ENCODE measurements at places on chromosomes 4 and X.

- no peak for DNase-seq
These were observed 41.1 kb upstream of the PDK3 start for GRCh38 chrX:24423960-24424359.

- DNase-seq: no peak
These were observed 27.8 kb upstream of the FGFBP2 start for GRCh38 chr4:15990570-15991285.

DNA sequence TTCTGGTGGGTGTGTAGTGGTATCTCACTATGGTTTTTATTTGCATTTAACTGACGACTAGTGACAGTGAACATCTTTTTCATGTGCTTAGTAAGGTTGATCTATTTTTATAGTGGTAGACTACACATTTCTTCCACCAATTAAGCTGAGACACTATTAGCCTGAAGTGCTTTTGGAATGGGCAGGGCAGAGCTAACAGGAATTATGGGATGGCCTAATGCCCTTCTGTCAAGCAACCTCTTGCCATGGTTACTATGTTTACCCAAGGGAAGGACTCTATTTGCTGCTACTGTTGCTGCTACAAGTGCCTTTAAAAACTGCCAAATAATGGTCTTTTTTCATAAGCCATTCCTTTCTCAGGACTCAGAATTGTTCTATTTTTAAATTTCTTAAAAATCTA lies 676.7 kb upstream of the ACTRT1 start:
- no peak for DNase-seq

DNA sequence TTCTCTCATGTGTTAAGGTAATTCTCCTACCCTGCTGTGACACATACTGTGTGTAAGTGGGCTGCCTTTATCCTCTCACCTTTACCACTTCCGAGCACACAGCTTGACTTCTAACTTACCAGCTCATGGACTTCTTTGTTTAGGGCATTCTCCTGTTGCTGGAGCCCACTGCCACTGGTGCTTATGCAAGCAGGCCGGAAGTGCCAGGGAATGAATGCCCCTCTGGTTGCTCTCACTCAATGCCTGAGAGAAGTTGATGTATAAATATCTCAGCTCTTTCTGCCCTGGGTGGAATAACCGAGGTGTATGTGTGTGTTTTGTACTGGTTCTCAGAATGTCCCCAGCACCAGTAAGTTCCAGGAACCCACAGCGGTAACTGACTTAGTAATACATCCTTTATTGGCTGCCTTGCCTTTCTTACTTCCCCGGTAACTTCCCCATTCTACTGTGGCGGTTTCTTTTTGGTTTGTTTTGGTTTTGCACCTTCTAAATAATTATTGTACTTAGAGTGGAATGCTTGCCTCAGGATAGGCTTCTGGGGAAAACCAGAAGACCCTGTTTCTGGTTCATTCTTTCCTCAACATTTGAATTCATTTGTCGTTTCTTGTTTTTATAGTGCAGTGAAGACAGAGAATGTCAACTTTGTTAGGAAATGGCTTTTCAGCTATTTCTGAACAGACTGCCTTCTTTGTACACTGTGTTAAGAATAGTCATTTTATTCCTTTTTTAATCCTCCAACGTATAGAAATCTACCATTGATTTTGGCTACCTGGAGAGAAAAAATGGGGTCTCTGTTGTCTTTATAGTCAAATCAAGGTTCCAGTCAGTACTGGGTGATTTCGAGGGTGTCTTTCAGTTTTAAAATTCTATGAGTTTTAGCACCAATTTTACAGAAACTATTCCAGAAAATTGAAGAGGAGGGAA lies 45.4 kb downstream of the CXorf58 start:
- DNase-seq: no peak

DNA sequence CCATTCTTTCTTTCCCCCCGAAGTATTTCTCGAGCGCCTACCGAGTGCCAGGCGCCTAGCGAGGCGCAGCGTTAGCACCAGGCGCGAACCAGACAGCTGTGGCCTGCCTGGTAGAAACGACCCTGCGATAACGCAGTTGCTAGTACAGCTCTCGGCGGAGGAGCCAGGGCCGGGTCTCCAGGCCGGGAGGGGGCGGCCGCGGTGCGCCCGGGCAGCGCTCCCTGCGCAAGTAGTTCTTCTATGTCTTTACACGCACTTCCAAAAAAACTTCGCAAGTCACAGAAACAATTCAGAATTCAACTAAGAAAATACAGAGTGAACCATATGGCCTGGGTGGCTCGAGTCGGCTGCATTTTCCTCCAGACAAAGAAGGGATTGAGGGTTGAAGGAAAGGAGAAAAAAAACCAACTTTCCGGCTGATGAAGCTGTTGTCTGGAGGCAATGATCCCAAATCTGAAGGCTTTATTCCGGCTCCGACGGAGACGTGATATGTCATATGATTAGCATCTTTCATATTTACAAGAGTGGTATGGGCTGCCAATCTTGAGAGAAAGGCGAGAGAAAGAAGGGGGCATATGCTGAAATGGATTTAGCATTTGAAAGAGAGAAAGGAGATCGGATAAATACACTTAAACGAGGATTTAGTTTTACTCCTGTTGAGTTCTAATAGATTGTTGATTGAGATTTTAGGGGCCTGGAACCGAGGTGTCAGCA lies 7.2 kb upstream of the NEUROG2 start:
- no peak for DNase-seq

- DNase-seq: no peak
These were observed 34.8 kb downstream of the GPR101 start for GRCh38 chrX:136999024-136999423.

DNA sequence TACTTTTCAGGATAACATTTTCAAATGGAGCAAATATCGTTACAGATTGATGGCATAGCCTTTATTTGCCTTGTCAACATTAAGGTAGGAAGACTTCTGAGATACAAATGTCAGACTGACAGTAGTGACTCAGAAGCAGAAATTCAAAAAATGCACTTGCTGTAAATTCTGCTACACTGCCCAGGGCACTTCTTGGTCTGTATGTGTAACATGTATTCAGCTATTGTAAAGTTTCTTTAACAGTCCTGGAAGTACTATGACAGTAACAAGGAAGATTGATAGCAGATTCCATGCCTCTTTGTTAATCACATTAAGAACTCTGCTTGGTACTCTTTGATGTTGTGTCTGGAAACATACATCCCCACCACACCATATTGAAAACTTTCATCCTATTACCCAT lies 69.6 kb upstream of the PCDH18 start:
- no peak for DNase-seq

- no peak for DNase-seq
These were observed 857.0 kb upstream of the HTR2C start for GRCh38 chrX:113726898-113727297.

DNA sequence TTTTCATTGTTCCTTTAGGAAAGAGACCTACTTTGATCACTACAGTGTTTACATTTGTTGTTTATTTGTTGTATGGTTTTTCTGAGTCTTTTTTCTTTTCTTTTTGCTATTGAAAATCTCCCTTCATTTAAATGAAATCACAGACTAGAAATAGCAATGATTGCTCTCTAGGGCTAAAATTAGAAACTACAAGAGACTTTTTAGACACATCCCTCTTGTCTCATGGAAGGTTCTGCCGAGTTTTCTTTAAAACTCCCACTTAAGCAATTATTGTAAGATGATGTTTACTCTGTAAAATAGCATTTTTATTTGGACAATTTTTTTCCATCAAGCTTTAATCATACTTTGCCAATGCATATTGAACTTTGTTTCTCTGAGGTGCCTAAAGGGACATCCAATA lies 136.6 kb downstream of the PALLD start:
- no peak for DNase-seq

GRCh38 chr4:166091912-166092510 lies 219.0 kb downstream of the TLL1 start:
- no peak for DNase-seq

GRCh38 chr4:163110442-163110841 lies 56.2 kb downstream of the NAF1 start:
- no peak for DNase-seq

- DNase-seq: no peak
These were observed 125.5 kb downstream of the GPC3 start for GRCh38 chrX:133859860-133860259.

DNA sequence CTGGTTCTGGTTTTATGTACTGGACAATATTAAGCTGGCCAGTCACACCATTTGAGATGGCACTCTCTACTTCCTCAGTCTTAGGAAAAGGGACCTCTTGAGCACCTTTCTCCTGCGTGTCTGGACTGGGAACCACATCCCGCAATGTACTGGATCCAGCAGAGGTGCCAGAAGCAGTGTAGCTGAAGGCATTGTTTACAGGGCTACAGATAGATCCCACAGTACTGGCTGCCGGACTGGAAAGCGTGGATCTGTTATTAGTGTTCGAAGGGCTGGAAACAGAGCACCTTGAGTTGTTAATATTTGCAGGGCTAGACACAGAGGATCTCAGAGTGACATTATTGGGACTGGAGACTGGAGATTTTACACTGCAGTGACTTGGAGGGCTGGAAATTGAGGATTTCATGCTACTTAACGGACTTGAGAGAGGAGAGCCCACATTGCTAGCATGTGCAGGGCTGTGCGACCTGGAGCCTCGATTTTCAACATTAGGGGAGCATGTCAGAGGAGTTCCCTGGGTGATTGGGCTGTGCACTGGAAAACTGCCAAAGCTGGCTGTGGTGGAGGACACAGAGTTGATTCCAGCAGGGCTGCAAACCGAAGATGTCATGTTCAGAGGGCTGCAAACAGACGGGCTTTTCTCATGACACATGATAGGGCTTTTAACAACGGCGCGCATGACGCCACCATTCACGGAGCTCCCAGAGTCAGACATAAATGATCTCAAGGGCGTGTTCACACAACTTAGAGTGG lies 6.4 kb downstream of the NR3C2 start:
- no peak for DNase-seq

DNA sequence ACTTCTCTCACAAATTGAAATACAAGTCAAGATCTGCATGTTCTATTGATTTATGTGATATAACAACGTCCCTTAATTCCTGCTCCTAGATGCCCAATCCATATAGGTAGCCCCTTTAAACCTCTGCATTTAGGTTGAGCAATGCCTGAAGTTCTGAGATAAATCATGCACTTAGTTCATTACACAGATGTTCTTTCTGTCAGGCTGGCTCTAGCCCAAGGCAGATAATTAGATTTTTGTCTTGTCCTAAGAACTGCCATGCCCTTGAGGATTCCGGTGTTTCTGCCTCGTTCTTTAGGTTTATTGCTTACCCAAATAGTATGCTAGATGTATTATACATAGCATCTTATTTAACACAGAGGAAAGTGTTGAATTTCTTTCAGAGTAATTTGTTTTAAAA lies 143.1 kb downstream of the TRAM1L1 start:
- DNase-seq: no peak

DNA sequence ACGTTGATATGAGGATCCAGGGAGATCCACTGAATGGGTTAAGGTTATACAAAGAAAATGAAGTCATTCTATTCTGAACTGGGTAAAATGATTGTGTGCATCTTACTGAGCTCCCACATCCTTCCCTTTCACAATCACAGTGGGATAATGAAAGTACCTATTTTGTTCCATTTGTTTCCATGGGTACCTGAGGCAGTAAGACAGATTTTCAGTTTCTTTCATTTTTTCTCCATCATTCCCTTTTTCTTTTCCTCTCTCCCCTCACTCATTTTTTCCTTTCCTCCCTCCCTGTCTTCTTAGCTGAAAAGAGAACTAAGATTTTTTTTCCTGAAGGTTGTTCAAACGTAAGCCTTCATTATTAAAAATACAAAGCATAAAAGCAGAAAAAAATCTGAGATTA lies 4.6 kb downstream of the GRIA2 start:
- no peak for DNase-seq

- no peak for DNase-seq
These were observed 42.0 kb downstream of the CENPE start for GRCh38 chr4:103156106-103156505.

GRCh38 chr4:120452536-120452935 lies 385.9 kb upstream of the MAD2L1 start:
- no peak for DNase-seq

DNA sequence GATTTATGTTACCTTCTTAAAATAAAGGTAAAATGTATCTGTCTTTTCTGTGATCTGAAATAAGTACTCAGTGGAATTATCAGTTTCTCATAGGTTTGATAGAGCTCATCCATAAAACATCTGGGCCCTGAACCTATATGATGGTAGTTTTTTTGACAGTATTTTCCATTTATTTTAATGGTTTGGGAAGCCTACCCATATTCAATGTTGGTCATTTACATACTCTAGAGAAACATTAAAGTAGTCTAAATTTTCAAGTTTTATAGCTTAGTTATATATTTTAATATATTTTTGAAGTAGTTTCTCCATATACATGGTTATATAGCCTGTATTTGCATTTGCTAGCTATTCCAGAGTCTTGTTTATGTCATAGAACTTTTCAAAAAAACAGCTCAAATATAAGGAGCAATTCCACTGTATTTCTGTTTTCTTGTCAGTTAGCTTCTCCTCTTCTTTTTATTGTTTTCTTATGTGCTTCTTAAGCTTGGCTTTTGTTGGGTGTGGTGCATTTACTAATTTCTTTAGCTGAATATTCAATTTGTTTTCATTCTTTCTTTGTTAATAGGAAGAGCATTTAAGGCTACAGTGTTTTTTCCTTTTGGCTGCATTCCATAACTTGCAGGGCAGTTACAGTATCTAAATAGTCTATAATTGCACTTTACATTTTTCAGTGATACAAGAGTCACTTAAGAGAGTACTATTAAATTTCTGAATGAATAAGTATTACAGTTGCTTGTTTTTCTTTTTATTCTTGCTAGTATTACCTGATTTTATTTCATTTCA lies 181.4 kb downstream of the DKK2 start:
- DNase-seq: no peak

- no peak for DNase-seq
These were observed 313.4 kb upstream of the SLC7A11 start for GRCh38 chr4:138555584-138555983.

DNA sequence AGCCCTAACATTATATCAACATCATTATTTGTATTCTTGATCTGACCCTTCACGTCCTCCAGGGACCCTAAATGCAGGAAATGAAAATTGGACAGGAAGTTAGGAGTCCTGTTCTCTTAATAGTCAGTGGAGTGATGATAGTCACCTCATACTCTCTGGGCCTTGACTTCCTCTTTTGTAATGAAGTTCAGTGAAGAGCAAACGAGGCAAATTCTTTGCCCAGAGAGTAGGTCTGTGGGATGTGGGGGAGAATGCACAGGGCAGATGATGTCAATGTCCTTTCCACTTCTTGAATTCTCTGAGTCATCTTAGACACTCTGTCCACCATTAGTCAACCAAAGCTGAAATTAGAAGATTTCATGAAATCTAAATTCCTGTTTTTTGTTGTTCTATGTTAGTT lies 17.1 kb upstream of the GPRIN3 start:
- no peak for DNase-seq

DNA sequence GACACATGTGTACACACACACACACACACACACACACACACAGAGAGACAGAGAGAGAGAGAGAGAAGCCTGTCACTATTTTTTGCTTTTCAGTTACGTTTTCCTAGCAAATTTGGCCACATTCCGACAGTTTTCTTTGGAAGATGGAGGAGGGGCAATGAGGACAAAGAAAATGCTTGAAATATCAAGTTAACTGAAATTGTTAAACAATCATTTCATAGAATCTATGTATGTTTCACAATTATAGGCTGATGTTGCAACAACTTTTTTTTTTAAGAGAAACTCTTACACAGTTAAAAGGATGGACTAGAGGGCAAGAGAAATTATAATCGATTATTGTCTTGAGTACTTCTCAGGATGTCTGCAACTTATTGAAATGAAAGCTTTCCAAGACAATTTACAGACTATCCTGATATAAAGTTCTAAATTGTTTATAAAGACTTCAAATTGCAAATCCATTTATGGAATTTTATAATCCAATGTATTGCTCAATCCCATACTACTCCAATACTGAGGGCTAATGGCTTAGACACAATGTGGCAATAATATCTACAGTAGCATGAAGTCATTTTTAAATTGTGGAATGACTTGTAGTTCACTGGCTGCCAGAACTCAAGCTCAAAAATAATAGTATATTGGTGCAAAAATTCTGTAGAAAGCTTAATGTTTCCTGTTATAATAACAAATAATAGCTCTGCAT lies 647.0 kb upstream of the PCDH7 start:
- no peak for DNase-seq

Data from RWPE2 (cell line).